Tongue (tissue), 3 donors: ENCODE measurements at places on chromosomes 2 and 18. TPM values are rescaled to one million over a fixed set of nuclear protein-coding genes. Genes with fewer than 3 reads are reported as not detected.

DNA sequence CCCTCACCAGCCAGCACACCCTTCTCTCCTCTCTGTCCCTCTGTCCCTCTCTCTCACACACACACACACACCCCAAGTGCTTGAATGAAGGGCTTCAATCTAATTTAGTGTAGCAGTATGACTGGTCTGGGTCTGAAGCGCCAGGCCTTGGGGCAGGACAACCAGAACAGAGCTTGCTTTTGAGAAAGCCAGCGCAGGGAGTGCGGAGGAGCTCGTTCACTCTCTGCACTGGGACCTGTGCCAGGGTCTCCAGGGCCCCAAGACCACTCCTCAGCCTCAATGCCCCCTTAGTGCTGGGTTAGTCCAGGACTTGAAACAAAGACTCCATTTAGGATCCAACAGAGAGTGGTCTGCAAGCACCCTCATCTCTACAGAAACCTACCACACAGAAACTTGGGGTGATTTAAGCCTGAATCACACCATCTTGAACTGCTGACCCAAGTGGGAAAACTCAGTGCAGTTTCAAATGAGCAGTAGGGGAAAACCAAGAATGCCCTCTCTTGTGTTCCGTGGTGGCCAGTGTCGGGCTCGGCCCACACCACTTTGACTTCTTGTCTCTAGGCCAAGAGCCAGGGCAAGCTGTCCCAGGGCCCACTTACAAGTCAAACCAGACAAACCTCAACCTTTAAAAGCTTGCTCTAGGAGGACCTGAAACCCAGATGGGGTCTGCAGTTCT lies 66.6 kb upstream of the WIPF1 start:
- DNase-seq, result no peak

DNA sequence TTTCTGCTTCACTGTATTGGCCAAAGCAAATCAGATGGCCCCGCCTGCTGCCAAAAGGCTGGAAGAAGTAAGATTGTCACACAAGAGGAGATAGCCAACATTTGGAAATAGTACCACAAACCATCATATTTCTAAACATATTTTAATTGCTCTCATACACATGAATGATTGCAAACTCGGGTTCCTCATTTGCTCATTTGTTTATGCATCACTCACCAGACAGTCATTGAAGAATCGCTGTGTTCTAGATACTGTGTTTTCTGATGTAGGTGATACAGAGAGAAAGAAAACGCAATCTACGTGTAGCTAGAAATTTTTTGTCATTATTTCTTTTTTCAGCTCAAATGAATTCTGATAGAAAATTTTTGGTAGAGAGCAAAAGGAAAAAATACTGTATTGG lies 1103.4 kb downstream of the TSN start:
- DNase-seq, result no peak

DNA sequence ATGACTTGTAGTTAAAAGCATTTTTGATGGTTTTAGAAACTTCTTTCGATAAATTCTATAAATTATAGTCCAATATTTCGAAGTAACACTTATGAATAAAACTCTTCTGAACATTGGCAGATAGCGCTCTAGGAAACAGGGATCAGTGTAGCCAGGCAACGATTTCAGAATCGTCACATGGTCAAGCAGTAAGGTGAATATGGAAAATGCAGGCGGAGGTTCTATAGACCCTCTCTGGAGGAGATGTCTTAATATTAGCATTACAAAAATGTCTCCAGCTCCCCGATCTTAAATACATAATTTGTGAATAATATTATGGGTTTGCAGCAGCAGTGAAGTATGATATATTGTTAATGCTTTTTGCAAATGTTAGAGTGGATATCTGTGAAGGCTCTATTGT lies 310.3 kb downstream of the SS18 start:
- no peak for DNase-seq

GRCh38 chr2:54859416-54859815 lies 136.0 kb downstream of the EML6 start:
- DNase-seq, result peak; percentile 40

GREB1L gene
- total RNA-seq, result 6.8 TPM

- no peak for DNase-seq
Observed at GRCh38 chr2:13515254-13515653, 798.5 kb downstream of the TRIB2 start.

GRCh38 chr2:166067229-166067628 lies 60.6 kb downstream of the SCN1A start:
- no peak for DNase-seq
